ENCODE measurements at places on chromosomes 2 and 18.
A peak's percentile ranks its signal among the peaks of the same experiment; 100 is the strongest.

- DNase-seq, result peak; percentile 78
Observed at GRCh38 chr2:183010112-183010511, 28.1 kb downstream of the NCKAP1 start.

DNA sequence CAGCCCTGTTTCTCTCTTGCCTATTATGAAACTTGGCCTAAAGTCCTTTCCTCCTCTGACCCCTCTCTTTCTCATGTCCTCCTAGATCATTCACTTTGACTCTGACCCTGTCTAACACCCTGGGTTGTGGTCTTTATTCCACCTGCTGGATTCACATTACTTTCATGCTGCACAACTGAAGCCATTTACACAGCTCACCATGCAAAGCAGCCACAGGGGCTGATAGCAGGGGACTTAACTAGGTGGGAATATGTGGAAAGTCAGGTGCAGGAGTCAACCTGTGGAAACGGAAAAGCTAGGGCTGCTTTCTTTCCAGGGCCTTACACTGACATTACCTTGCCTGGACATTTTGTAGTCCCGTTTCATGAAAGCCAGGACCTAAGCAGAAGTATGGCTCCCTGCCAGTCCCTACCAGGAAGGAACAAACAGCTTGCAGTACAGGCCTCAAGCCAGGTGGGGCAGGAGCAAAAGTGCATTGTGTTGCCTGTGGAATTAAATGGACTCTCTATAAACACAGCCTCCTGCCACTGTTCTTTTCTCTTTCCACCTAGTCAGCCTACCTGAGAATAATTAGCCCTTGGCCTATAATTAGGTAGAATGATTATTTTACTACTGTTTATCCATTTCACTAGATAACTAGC lies 11.8 kb downstream of the MAPRE3 start:
- peak; percentile 43 for DNase-seq

DNA sequence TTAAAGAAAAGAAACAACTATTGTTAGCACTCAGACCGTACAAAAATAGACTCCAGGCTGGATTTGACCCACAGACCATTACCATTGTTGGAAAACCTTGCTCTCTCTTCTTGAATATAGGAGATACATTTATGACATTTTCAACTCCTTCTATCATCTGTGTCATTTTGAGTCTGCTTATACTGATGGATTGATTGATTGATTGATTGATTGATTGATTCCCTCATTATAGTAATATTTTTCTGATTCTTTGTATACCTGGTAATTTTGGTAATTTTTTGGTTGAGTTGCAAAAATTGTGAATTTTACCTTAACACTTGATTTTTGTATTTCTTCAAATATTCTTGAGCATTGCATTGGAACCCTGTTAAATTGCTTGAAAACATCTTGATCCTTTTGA lies 114.2 kb upstream of the KLHL29 start:
- no peak for DNase-seq

DNA sequence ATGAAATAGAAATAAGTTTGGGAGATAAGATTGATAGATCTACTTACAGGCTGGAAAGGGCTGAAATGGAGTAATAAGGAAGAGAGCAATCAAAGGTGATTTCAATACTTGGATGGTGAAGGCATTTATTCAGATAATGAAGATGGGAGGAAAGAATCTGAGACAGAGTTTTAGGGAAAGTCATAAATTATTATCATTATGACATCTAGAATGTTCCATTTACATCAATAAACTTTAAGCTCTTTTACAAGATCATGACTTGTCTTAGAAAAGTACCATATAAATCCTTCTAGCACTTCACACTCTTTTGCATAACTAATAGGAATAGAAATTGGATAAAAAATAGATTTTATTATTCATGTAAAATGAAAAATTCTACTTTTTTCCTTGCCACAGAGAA lies 2.2 kb downstream of the SCN9A start:
- DNase-seq, result no peak

GRCh38 chr18:9539283-9539682 lies 64.0 kb downstream of the RALBP1 start:
- peak; percentile 76 for DNase-seq

DNA sequence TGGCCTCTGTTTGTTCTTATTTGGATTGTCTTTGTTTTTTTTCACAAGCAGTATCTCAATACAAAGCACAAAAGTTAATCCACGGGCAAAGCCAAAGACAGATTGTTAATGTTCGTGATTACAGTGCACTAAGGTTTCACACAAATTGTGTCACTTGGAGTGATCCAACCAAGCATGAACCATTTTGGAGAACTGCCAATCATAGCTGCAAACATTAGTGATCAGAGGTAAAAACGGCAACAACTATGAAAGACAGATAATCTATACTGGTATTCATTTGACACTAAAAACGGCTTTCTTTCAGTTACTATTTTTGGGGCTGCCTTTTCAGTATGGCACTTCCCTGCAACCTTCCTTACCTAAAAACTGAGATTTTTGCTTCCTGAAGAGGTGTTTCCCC lies 213.1 kb upstream of the GULP1 start:
- no peak for DNase-seq

- DNase-seq, result no peak
Observed at GRCh38 chr2:128504246-128505149, 185.8 kb upstream of the HS6ST1 start.

DNA sequence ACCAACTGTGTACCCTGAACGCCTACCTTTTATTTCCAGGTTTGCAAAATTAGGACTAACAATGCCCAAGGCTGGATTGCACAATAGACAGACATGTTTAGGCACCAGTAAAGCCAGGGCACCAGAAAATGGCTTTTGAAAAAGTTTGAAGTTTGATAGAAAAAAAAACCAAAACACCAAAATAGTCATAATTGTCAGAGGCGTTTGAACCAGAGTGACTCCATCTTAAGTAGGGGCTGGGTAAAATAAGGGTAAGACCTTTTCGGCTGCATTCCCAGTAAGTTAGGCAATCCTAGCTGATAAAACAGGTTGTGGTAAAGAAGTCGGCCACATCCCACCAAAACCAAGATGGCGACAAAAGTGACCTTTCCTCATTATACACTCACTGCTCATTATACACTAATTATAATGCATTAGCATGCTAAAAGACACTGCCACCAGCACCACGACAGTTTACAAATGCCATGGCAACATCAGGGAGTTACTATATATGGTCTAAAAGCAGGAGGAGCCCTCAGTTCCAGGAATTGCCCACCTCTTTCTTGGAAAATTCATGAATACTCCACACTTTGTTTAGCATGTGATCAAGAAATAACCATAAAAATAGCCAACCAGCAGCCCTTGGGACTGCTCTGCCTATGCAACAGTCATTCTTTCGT lies 105.1 kb upstream of the MSH2 start:
- no peak for DNase-seq

DNA sequence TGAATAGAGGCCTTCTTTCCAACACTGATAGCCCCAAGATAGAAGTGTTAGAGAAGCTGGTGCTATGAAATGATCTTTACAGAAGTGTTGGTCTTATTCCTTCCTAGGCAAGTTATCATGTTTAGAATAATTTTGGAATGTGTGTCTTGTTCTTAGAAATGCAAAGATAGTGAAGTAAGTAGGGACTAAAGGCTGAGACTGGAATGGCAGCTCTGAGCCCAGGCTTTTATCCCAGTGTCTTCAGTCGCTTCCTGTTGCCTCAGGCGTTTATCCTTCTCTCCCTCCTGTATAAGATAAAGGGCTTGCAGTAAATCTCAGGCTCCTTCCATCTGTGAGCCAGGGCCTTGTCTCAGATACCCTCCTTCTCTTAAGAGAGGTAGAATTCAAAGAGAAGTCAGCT lies 218.1 kb downstream of the TPGS2 start:
- no peak for DNase-seq

DNA sequence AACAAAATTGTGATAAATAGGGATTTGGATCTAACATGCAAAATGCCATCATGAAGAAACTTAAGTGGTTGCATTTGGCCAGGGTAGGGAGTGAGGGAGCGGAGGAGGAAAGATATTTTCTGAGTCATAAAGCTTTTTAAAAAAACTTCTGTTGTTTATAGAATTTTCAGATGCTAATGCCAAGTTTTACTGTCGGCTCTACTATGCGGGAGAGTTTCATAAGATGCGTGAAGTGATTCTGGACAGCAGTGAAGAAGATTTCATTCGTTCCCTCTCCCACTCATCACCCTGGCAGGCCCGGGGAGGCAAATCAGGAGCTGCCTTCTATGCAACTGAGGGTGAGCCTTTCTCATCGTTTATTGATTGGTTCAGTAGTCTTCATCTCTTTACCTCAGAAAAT lies 56.0 kb upstream of the PTH2R start:
- DNase-seq, result no peak

GRCh38 chr2:7203056-7203467 lies 285.9 kb downstream of the RNF144A start:
- DNase-seq, result peak; percentile 61

DNA sequence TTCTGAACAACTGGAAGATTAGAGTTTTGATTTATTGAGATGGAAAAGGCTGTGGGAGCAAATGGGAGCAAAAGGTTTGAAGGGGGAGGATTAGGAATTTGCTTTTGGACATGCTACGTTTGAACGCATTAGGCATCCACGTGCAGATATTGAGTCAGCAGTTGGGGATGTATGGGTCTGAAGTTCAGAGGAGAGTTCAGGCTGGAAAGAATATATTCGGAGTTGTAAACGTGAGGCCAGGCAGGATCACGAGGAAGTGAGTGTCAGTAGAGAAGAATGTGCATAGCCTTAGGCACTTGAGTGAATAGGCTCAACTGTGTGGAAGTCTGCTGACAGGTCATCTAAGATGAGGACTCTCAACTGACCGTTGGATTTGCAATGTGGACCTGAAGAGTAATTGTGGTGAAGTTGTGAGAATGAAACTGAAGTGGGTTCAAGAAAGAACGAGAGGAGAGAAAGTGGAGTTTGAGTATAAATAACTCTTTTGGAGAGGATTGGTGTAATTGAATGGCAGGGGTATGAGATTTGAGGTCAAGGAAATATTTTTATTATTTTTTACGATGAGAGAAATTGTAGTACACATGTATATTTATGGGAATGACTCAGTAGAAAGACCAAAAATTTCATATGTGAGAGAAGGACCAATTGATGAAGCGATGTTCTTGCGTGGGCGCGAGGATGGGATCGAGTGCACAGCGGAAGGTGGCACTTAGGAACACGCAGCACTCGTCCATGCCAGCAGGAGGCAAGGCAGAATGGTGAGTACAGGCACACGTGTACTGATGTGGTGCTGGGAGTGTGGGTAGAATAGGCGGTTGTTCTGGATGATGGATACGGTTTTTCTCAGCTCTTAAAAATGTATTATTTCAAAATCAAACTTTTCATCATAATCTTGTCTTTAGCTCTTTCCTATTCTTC lies 40.5 kb upstream of the POLE4 start:
- peak; percentile 83 for DNase-seq

- no peak for DNase-seq
Observed at GRCh38 chr2:44433895-44434294, 72.1 kb downstream of the CAMKMT start.

GRCh38 chr2:236892721-236893120 lies 193.0 kb upstream of the COPS8 start:
- no peak for DNase-seq

DNA sequence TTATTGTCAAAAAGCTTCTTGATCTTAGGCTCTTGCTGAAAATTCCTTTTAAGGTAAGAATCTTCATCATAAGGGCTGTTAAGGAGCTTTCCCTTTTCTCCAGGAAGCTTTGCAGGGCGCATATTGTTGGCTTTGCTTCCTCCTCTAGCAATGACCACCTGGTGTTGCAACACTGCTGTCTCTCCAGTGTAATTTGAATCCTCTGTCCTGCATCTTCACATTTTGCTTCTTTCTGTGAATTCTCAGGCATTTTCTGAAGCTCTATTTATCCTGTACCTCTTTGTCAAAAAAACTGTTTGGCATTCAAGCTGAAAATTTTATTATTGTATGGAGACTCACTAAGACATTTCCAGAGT lies 533.1 kb upstream of the CHAC2 start:
- DNase-seq, result no peak

DNA sequence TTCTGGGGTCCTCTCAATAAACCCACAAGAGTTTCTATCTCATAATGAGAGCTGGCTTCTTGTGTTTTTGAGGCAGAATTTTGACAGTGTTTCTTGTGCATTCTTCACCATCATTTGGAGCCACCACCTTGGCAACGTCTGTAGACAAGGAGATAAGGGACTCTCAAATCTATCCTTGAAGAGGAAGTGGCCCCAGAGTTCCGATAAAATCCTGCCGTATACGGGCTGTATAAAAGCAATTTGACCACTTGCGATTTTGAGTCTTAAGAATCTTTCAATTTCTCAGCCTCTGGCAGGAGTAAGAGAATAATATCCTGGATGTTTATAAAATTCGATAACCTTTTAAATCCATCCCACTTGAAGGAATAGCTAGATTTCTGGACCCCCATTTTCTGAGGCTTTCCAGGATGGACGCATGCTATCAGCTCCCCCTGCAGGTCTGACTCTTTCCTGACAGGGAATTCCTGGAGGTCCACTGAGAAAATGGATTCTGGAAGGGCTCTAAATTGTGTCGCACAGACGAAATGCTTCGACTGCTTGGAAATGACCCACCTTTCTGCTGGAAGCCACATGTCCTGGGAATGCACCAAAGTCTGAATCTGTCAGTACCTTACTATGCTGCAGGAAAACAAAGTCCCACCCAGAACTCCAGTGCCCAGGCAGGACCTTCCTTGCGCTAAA lies 54.1 kb downstream of the E2F6 start:
- peak; percentile 46 for DNase-seq

DNA sequence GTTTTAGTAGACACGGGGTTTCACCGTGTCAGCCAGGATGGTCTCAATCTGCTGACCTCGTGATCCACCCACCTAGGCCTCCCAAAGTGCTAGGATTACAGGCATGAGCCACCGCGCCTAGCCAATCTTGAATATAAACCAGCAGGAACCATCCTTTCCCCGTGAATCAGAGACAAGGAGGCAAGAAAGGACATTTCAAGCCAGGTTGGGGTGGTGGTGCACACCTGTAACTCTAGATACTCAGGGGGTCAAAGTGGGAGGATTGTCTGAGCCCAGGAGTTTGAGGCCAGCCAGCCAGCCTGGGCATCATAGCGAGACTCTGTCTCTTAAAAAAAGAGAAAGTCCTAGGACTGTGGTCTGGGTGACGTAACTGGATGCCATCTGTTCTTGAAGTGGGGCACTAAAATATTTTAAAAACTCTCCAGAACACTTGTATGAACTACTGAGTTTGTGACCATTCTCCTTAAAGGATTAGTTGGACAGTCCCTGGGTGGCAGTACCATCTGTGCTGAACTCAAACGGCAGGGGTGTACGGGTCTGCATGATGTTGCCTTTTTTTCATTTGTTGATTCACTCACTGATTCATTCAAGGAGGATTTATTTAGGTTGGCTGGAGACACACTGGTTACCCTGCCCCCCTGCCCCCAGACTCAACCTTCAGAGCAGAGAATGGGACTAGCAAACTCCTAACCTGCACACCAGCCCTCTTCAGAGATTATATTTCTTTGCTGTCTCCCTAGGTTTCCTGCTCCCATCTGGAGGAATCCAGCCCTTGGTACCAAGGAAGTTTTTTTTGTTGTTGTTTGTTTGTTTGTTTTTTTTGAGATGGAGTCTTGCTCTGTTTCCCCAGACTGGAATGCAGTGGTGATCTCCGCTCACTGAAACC lies 2.9 kb upstream of the TLX2 start:
- no peak for DNase-seq

GRCh38 chr2:126809340-126809739 lies 89.3 kb upstream of the TEX51 start:
- DNase-seq, result peak; percentile 10

Measured in A172 (cell line).